ENCODE measurements at places on chromosomes 4 and X. TPM values are rescaled to one million over a fixed set of nuclear protein-coding genes. Genes with fewer than 3 reads are reported as not detected.
A peak's percentile ranks its signal among the peaks of the same experiment; 100 is the strongest.

DNA sequence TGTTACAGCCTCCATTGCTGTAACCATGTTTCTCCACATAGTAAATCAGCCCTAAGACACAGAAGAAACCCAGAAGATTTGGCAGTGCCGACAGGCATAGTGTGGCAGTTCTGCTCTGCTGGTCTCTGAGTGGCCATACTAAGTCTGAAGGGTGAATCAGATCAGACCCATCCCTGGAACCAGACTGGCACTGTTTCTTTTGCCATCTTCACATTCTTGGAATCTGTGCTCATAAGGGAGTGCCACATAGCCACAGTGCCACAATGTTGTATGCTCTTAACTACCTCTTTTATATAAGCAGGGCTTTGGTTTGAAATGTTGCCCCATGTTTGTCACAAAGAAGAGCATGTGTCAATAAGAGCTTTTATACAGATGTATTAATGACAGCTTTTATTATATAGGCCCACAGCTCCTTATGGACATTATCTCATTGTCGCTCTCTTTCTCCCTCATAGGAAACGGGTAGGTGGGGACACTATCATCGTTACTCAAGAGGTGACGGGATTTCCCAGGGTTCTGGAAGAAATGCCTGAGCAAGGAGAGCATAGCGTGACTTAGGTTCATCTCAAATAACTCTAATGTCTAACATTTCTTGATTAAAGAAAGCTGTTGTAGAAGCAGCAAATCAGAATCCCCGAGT is 128.2 kb downstream of the CBR4 start:
- DNase-seq: no peak

GRCh38 chr4:9833421-9833820 is 52.0 kb downstream of the DRD5 start:
- no peak for DNase-seq

- DNase-seq: no peak
These were observed 576.4 kb upstream of the EPHA5 start for GRCh38 chr4:66246643-66247042.

DNA sequence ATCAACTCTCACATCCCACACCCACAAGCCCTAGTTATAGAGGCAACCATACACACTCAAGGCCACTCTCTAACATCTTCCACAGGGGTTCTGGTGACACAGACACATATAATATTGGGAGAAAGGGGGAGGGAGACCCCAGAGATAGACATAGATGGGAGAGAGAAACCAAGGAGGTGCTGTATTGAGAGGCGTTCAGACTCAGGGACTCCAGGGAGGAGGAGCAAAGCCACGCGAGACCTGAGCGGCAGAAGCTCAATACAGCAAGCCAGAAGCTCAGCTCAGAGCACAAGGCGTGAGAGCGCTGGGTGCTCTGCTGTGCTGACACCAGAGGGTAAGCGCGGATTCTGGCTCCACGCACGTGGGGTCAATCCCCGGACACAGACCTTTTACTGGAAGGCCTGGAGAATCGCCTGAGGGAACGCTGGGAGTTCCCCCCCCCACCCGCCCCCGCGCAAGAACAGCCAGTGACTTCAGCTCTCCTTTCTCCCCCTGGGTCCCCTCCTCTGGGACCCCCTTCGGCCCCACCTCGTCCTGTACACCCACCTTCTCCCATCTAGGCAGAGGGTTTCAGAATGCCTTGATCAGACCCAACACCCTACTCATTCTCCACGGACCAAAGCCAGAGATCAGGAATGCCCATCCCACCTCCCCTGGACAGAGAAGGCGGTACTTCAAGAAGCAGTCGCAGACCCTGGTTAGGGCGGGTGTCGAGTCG is 8.7 kb downstream of the MSX1 start:
- peak; percentile 10 for DNase-seq

- no peak for DNase-seq
These were observed 44.8 kb upstream of the PTPN13 start for GRCh38 chr4:86549163-86549788.

DNA sequence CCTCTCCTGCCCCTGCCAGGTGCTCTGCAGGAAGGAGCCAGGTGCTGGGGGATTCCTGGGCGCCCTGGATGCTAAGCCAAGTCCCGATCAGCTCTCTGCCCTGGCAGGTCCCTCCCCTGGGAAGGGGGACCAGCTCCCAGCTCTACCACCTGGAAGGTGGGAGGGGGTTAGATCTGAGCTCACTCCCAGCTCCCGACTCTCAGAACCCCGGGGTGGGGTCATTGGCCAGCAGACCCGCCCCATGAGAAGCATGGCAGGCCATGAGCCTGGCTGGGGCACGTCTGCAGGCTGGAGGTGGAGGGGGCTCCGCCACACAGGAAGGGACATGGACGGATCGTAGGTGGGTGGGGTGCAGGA is 83.4 kb upstream of the NKX1-1 start:
- no peak for DNase-seq

DNA sequence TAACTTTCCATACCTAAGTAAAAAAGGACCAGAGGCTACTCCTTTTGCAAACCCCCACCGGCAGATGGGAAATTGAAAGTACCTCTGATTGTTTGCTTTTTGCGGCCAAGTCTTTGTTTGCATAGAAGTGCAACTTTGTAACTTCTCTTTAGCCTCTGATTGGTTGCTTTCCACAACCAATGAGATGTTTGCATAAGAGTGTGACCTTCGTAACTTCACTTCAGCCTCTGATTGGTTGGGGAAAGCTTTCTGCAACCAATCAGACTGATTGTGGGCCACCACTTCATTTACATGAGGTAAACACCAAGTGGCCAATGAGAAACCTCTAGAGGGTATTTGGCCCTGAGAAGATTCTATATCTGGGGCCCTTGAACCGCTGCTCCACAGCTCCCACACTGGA is 48.8 kb upstream of the PGRMC1 start:
- DNase-seq: no peak

DNA sequence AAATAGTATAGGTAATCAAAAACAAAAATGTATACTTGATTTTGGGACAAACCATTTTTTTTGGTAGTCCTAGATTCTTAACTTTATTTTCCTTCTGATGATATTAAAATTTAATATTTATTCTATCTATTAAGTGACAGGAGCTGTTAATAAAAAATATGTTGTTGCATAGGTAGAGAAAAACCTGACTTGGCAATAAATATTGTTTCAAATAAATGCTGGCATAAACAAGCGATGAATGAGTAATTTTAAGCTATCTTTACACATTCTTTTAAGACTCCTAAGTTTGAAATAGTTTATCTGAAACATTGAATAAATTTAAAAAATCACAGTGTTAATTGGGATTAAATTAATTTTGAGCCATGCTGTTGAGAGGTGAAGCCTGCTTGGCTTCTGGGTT is 114.6 kb downstream of the GC start:
- DNase-seq: no peak

GRCh38 chrX:143634309-143634662 is 1.6 kb downstream of the SLITRK4 start:
- DNase-seq: no peak

DNA sequence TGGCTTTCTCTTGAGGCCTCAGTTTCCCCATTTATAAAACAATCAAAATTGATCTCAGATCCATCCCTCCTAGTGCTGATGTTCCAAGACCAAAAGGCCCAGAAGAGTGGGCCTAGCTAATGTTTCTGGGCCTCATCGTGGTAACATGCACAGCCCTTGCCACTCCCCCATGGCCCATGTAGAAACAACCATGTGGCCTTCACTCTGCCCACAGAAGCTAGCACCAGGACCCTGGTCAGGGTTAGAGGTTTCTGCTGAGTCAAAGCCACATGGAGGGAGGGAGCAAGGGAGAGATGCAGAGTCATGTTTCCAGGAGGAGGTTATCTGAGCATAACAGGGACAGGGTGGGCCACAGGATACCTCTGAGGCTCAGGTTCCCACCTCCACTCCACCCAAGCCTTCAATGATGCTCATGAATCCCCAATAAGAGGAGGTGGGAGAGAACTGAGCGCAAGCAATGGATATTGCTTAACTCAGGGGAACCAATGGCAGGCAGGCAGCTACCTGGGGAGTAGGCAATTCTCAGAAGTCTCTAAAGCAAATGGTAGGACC is 16.9 kb downstream of the OTUD5 start:
- no peak for DNase-seq

DNA sequence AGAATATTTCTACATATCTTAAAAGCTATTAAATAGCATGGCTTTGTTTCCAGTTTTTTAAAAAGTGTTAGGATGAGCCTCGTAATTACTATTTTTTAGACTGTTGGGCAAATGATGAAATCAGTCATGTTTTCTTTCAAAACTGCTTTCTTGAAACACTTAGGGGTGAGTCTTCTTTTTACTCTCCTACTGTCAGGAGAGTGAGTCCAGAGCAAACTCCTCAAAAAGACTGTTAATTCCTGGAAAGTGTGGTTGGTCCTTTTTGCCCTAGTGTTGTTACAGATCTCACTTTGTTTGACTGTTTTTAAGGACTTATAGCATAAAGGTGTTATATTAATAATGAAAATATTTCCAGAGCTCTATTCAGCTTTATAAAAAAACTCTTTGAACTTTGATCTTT is 6.3 kb downstream of the GSTCD start:
- DNase-seq: no peak

DNA sequence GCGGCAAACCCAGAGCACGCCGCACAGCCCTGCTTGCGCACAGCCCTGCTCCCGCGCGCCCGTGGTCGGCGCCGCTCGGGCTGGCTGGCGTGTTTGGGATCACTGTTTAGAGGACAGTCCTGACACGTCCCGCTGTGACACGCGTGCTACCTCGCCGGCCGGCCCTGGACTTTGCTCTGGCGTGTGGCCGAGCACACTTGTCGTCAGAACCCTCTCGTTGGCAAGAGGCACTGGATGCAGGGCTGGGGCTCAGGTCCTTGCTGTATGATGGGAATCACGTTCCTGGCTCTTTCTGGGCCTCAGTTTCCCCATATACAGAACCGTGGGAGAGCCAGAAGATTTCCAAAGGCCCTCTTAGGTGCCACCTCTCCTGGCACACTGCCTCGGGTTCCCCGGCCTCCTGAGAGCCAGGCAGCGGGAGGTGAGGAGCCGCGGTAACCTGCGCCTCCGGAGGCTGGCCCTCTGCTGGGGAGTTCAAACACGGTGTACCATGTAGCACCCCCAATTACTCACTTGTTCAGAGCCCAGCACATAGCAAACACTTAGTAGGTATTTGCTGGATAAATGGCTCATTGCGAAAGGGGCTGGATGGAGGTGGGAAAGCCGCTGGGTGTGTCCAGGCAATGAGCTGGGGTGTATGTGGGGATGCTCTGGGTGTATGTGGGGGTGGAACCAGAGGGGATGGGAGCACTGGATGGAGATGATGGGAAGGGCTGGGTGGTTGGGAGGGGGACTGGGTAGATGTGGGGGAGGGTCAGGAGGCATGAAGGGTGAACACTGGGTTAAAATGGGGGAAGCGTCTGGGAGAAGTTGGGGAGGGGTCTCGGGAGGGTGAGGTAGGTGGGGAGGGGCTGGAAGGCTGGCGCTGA is 76.6 kb downstream of the HTRA3 start:
- DNase-seq: no peak

DNA sequence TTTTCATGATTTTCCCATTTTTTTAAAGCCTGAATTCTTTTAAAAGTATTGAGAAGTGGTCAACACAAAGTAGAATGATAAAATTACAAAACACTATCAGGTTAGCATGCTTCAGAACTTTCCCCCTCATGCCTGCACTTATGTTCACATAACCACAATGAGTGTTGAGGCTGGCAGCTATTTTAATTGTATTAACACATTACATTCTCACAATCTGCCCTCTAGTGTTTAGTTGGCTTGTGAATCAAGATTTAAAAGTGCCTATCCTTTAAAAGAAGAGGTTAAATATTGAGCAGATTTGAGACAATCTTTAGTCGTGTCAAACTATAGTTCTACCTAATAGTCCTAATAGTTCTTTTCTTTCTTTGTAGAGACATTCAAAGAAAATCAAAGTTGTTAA is 93.6 kb upstream of the NAP1L5 start:
- no peak for DNase-seq

DNA sequence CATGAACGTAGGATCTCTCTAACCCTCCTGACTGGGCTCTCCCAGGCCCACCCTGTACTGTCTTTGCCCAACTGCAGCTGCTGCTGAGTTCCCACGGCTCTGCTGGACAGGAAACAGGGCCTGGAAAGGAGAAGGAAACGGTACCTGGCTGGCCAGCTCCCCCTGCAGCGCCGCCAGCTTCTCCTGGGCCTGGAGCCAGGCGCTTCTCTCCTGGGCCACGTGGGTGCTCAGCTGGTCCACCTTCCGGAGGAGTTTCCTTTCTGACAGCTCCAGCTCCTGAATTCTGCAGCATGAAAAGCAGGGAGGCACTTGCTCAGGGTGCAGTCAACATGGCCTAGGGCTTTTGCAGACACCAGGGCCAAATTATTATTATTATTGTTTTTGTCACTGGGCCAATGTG is 6.5 kb downstream of the C4orf50 start:
- DNase-seq: no peak

DNA sequence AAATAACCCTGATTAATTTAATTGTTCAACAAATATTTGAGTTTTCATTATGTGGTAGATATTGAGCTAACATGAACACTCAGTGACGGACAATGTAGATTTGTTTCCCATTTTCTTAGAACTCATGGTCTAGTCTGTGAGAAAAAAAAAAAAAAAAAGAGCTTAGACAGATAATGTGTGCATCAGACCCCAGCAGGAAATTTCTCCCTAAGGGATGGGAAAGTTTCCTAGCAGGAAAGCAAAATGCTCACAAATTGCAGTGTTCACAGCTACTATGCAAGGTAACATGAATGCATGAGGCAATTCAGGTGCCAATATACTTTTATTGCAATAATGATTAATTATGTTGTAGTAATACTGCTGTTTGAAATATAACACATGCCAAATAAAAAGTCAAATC is 843.2 kb upstream of the SLIT2 start:
- no peak for DNase-seq

DNA sequence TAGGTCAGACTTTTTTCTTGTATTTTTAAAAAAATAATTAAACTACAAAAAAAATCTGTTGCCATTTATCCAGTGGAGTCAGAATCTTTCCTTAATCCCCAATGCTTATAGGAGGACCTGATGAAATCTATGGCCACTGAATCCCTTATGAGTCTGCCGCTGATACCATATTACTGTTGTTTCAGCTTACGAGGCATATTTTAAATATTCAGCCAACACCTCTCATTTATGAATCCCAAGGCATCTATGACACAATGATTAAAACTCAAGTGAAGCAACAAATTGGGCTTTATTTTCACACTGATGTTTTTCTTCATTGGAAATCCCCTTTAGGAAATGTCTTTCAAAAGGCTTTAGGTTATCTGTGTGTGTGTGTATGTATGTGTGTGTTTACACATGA is 137.8 kb upstream of the PUDP start:
- DNase-seq: no peak

GRCh38 chr4:176753049-176753448 is 39.7 kb downstream of the VEGFC start:
- no peak for DNase-seq

GRCh38 chr4:37540486-37540885 is 145.7 kb downstream of the RELL1 start:
- DNase-seq: no peak

EDA2R gene
- 2.5 TPM for total RNA-seq

TBCK gene
- 50.0 TPM for total RNA-seq

PROM1 gene
- 276 TPM for total RNA-seq

RPS6KA6 gene
- total RNA-seq: 12.1 TPM

ETDB gene
- total RNA-seq: not detected

SPATA18 gene
- total RNA-seq: 11.6 TPM

FAM47E gene
- 10.4 TPM for total RNA-seq

UBA1 gene
- total RNA-seq: 218 TPM

TMEM192 gene
- total RNA-seq: 19.6 TPM

GPR143 gene
- 8.2 TPM for total RNA-seq

ARHGAP36 gene
- total RNA-seq: 0.13 TPM

PRKG2 gene
- total RNA-seq: 1.4 TPM

SPANXN5 gene
- not detected for total RNA-seq

Measured in kidney (tissue), 22 donors.